ENCODE measurements at places on chromosomes 1 and 21.
A peak's percentile ranks its signal among the peaks of the same experiment; 100 is the strongest.

DNA sequence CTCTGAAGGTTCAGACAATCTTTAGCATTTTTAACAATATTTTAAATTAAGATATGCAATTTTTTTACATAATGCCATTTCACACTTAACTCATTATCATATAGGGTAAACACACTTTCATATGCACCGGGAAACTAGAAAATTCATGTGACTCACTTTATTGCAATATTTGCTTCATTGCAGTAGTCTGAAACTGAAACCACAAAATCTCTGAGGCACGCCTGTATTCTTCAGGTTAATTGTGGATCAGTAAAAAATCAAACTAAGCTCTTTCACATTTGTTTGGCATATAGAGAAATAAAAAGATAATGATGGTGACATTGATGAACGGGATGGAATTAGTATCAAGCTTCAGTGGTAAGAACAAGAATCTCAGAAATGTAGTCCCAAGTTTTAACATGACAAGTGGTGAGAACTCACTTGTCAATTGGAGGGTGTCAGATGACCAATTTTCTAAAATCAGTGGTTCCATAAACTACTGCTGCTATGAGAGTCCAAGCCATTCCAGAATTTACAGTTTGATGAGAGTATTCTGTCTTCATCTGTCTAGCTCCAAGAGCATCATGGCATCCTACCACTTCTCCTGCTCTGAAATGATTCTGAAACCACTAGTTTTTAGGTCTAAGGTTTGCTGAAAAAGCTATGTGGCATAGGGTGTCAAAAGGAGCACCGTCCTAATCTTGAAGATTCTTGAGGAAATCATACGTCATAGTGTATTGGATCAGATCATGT is 281.0 kb downstream of the PTPRC start:
- no peak for DNase-seq

GRCh38 chr1:179761846-179762640 is 19.0 kb downstream of the FAM163A start:
- DNase-seq: no peak

DNA sequence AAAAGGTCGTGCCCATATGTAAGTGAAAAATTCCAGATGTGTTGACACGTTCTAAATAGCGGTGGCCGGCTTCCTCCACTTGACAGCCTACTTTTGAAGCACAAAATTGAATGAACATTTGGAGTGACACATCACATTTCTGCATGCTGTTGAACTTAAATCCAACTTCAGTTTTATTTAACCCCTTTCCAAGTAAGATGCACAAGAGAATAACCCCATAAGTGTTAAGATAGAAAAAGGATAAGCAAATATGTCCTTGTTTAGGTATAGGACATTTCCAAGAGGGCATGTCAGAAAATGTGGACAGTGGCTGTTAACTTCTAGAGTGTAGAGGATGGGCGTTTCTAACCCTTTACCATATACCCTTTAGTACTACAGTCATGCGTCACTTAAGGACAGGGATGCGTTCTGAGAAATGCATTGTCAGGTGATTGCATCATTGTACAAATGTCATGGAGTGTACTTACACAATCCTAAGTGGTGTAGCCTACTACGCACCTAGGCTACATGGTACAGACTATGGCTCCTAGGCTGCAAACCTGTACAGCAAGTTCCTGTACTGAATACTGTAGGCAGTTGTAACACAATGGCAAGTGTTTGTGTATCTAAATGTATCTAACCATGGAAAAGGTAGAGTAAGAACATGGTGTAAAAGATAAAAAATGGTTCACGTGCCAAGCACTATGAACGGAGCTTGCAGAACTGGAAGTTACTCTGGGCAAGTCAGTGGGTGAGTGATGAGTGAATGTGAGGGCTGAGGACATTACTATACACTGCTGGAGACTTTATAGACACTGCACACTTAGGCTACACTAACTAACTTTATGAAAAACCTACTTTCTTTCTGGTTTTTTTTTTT is 9.3 kb upstream of the FAM89A start:
- DNase-seq: no peak

GRCh38 chr1:178543290-178543607 is 30.3 kb downstream of the TEX35 start:
- DNase-seq: no peak

DNA sequence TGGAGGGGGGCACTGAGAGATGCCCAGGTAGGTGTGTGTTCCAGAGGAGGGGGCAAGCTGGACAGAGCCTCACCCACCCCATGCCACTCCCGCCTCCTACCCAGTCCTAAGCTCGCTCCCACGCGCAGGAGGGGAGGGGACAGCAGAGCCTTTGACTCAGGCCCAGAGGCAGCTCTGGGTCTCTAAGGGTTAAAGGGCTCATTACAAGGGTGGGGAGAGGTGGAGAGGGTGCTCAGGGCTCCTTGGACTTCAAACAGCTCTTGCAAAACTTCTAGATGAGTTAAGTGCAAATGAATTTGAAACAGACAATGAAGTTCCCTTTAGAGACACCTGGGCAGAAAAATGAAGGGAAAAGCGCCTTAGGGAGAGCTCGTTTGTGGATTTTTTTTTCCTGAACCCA is 104.2 kb upstream of the CASZ1 start:
- DNase-seq: no peak

GRCh38 chr1:29355375-29355774 is 119.1 kb downstream of the PTPRU start:
- DNase-seq: peak; percentile 32

DNA sequence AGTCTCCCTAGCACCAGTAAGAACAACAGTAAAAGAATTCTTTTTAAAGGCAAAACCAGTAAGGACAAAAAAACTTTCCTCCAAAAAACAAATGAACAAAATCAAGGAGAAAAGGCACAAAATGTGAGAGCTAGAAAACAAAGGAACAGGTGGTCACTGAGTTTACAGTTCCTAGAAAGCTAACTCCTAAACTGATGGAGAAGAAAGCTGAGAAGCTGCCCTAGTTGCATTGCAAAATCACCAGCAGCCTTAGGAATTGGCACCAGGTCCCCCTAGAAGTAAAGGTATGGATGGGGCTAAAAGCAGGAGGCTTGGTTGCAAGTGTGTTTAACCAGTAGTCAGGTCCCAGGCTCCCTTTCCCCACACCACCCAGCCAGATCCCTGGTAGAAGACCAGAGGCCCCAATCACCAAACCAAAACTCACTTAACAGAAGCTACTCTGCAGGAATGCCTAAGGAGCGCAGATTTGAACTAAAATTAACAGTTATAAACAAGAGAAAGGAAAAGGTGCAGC is 47.6 kb downstream of the RAB3GAP2 start:
- no peak for DNase-seq

GRCh38 chr1:150765296-150765976 is at the start of gene CTSS:
CTSS (minus strand) TSS chr1:150765778; CDS start chr1:150764763, 1,015 bp downstream.
- no peak for DNase-seq

- no peak for DNase-seq
Measured at GRCh38 chr1:85992791-85993190, 163.8 kb downstream of the COL24A1 start.

GRCh38 chr1:202197653-202198365 is 4.2 kb downstream of the LGR6 start:
- no peak for DNase-seq

GRCh38 chr1:171081314-171081753 is 9.4 kb upstream of the FMO3 start:
- DNase-seq: no peak

DNA sequence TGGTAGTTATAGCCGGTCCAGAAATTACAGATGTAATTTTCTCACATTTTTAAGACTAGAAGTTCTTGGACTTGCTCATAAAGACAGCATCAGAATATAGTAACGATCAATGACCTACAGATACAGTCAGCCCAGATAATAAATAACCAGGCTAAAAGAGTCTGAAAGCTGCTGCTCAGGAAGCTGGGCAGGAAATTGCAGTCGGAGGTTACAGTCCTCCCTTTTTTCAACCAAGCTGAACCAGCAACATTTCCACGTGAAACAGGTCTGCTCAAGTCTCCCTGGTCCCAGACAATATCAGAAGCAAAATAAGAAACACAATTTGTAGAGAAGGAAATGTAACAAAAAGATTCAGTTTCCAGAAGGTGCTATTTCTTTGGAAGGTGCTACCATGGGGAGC is 457.4 kb downstream of the SIPA1L2 start:
- no peak for DNase-seq

- no peak for DNase-seq
Measured at GRCh38 chr1:157956732-157957131, 36.7 kb upstream of the KIRREL1 start.

DNA sequence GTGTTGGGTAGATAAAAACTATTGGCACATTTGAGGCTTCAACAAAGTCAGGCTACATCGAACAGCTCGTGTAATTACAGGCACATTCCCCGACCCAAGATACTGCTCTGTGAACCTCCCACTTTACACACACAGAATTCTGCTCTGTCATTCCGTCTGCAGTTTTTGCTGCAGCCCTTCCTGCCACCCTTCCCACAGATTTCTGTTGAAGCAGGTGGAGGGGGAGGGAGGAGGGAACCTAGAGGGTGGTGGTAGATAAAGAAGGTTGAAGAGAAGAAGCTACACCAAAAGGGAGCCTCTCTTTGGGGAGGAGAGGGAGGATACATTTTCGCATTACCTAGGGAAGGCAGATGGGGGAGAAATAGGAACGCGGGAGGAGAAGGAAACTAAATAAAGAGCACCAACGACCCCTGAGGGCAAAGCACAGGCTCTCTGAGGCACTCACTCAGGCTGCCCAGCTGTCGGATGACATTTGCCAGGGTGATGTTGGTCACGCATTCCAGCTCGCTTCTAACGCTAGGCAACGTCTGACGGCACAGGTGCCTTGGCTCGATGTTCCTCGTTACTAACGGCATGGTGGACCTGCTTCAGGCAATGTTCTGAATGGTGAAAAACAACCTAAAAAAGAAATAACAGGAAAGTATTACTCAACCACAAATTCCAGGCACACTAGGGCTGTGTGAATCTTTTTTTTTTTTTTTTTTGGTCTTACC is 36.0 kb downstream of the GPR3 start:
- peak; percentile 32 for DNase-seq

GRCh38 chr1:23720256-23720995 is 22.8 kb upstream of the ELOA start:
- DNase-seq: no peak

DNA sequence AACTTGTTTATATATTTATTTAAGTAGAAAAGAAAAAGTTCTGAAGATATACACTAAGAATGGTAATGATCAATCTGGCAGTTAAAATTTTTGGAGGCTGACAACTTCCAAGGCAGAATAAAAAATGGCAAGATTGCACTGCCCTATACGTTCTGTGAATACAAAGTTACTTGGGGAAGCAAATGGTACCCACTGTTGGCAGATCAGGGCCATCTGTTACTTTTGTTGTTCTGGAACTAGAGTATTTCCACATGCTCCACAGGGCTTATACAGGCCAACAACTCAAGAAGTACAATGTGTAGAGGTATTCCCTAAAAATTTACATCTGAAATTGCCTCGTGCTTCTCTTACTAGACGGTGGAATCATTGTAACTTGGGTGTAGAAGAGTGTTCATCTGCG is 53.2 kb downstream of the AHCTF1 start:
- DNase-seq: no peak

DNA sequence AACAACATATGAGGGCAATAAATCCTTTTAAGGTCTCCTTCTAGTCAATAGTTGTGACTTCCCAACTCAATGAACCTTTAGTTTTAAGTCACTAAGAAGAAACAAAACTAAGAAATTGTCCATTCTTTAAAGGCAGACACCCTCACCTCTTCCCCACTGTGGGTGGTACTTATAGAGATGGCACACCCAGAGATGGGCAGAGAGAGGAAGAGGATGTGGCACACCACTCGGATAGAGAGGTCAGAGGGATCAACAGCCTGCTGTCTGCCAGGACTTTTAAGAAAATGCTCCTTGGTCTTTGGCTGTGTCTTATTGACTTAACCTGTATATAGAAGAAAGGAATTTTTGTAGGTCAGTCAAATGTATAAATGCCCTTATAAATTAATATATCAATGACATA is 45.1 kb downstream of the FASLG start:
- DNase-seq: no peak

DNA sequence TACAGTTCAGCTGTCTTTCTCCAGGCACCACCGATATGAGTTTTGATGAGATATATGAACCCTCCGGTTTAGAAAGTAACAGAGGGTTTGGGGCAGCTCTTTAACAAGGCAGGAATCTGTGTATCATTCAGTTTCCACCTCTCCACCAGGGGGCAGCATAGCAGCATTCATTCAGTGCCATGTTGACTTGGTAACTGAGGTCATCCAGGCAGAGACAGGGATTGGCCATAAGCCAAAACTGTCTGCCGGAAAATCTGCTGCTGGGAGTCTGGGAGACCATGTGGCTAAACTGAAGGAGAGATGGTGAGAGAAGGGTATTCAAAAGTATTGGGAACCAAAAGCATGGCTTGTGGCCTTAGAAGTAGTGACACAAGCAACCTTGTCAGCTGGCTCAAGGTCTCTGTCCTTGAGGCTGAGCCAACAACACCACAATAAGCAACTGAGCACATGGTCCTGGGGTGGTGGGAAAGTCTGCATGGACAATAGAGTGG is 98.5 kb downstream of the LMX1A start:
- no peak for DNase-seq

- DNase-seq: no peak
Measured at GRCh38 chr1:212042436-212042835, 6.9 kb downstream of the DTL start.

DNA sequence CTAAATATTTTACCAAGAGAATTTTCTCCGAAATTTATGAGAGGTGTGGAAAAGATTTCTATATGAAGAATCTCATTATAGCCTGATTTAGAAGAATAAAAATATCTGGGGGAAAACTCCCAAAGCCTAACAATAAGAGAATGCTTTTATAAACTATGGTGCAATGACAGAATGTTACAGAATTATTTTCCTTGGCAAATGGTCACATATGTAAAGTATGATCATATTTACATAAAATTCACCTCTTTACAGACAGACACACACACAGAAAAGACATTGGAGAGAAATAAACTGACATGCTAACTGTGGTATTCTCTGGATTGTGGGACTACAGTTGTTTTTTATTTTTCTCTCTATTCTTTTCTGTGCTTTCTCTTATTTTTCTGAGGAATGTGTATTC is 226.3 kb upstream of the USP24 start:
- DNase-seq: no peak

DNA sequence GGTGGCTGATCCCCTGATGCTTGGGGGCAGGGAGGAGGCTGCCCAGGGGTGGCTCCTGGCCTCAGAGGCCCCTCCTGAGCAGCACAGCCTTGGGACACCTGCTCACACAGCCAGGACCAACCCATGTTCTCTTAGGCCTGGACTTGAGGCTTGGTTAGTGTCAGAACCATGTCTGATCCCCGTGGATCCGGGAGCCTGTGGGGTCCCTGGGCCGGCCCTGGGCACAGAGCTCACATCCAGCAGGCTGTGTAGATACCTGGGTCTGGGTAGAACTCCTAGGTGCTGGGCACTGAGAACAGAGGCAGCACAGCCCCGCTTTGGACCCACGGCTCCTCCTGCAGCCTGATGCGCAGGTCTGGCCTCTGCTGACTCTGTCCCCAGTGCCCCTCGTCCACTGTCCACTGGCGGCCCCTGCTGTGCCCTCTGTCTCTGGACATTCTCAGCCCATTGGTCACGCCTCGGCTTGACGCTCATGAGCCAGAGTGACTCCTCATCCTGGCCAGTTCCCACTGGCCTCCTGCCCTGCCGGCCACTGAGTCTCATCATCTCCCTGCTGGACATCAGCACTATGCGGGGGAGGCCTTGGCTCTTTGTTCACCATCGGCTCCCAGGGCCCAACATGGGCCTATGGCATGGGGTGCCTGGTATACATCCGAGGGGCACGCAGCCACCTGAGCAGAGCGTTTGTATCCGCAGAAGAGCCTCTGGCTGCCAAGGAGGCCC is 70.2 kb downstream of the TRIM11 start:
- DNase-seq: no peak

- DNase-seq: no peak
Measured at GRCh38 chr1:214247501-214248041, 33.4 kb upstream of the SMYD2 start.

Measured in caudate nucleus (tissue), 63 donors.